Activated T-cell treated with anti-CD3 and anti-CD28 coated beads, Interleukin-2, amount 50 U/mL, for 4 hours (primary cell): ENCODE measurements at places on chromosomes 13 and 19.

DNA sequence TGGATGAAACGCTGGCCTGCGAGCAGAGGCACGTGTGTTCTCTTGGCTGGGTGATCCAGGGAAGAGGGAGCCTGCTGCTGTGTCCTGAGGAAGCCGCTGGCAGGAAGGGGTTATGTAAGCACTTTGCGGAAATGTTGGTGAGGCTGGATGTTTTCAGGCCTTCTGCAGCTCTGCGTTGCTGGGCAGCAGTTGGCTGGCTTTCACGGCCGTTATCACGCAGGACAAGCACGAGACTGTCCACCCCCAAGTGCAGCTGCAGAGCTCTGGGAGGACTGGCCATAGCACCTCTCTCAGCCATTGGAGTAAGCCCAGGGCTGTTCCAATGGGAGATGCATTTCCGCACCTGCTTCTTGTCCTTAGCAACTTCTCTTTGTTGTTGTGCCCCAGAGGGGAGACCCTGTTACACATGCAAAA lies 146.9 kb upstream of the SOX21 start:
- DNase-seq = no peak

DNA sequence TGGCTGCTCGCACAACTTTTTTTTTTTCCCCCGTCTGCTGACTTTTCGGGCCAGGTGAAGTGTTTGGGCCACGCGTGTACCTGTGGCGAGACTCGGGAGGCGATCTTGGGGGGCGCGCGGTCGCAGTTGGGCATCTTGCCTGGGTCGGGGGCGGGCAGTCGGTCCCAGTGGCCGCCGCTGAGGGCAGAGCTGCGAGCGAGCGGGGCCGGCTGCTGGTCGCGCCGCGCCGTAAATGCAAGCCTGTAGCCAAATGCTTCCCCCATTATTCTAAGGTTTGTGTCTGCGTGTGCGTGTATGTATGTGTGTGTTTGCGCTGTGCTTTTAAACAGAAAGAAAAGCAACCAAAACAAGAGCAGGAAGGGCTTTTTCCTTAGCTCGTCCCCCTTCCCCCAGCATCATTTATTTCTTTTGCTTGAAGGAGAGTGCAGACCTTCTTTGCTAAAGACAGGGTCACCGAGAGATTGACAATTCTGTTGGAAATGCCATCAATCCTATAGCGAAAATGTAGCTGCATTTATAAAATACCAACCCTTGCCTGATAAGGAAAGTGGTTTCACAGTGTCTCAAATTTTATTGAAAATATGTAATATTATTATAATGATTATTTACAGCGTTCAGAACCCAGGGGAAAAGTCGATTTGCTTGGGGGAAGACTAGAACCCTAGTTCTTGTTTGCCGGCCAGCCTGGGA lies 143.2 kb upstream of the ZNF536 start:
- no peak for DNase-seq

DNA sequence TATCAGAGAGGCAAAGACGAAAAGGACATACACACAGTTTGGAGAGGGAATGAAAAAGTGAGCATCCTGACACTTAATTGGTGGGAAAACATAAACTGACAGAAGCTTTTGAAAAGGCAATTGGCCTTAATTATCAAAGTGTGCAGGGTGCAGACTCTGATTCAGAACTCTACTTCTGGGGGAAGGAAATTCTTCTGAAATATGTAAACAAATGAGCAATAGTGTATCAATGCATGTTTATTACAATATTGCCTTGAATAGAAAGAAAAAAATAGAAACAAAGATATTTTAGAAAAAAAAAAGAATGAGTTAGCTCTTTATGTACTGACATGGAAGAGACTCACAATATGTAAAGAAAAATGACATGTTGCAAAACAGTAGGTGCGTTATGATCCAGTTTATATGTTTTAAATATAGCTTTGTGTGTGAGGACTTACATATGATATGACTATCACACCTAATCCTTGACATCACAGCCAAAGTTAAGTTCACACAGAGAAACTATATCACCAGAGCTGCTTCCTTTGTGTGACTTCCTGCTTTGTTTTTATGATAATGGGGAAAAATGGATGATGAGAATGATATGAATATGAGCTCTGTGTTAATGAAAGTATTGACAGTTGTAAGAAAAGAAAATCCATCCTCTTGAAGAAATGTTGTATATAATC lies 182.4 kb downstream of the KCTD12 start:
- no peak for DNase-seq

- DNase-seq = no peak
These were observed 21.3 kb upstream of the HMGB1 start for GRCh38 chr13:30487075-30487470.
